ENCODE measurements at places on chromosomes 16 and 17. TPM values are rescaled to one million over a fixed set of nuclear protein-coding genes. Genes with fewer than 3 reads are reported as not detected.

NTN3 gene
- not detected for total RNA-seq

RHBDF1 gene
- 0.33 TPM for total RNA-seq

GAST gene
- not detected for total RNA-seq

MYO15A gene
- total RNA-seq: 1.2 TPM

C17orf50 gene
- not detected for total RNA-seq

ALDH3A1 gene
- total RNA-seq: 0.14 TPM

KRTAP4-5 gene
- total RNA-seq: not detected

GRCh38 chr16:76653390-76654026 is 376.3 kb downstream of the CNTNAP4 start:
- DNase-seq: no peak

- no peak for DNase-seq
These were observed 1.1 kb downstream of the METRNL start for GRCh38 chr17:83080579-83080857.

DNA sequence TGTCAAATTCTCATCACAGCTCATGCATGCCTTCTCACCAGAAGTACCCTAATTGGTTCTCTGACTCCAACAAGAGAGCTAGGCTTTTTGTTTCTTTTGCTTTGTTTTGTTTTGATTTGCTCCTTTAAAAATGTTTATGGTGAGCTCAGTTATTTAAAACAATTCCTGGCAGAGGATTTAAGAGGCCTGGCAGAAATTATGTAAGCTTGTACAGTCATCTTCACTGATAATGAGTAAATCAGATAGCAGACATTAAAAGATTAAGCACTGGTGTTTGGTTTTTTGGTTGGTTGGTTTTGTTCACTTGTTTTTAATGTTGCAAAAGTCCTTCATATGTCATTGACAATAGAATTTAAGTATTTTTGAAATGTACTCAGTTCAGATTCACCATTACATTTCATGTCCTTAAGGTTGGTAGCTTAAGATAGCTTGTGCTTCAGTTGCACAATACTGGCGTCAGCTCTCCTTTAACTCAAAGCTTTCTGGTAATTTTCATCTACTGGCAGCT is 378.9 kb downstream of the CDH13 start:
- no peak for DNase-seq

DNA sequence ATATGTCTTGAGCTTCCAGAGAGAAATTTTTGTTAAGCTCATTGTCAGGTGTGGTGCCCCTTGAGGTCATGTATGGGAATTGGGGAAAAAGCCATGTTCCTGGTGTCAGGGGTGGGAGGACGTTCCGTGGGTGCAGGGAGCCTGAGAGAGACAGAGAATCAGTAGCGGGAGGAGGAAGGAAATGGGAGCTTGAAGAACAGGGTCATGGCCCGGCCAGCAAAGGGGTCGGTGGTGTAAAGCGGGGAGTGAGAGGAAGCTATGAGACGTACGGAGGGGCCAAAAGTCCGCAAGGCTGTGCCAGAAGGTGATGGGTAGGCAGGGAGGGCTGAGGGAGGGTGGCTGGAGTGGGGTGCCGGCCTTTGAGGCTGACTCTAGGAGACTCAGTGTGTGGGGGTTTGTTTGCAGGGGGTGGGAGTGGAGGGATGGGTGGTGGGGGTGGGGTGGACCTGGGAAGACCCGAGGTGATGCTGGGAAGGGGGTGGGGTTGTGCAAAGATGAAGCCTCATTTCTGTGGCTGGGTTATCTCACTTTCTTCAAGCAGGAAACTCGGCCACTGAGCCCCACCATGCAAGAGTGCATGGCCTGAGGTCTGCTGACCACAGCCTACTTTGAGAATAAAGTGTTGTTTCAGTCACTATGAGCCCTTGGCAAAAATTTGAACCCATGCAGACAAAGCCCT is 63.6 kb downstream of the PLCG2 start:
- DNase-seq: peak; percentile 67

DNA sequence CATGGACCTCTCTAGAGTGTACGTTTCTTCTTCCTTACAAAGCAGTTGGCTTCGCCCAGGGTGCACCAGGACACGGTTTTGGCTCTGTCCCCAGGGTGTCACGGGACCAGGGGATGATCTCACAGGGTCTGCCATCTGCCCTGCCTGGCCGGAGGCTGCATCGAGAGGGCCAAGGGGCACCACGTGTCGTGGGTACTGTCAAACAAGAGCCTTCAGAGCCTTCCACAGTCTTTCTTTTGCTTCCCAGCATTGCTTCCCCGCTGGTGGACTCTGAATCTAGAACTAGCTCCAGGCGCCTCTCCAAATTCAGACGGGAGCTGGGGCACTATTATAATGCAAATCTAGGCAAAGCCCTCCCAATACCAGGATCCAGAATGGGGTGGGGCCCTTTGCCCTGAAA is 47.9 kb downstream of the MAPT start:
- no peak for DNase-seq

- DNase-seq: no peak
These were observed 183.3 kb downstream of the MSI2 start for GRCh38 chr17:57439651-57440050.

Measured in activated CD8-positive, alpha-beta memory T cell treated with anti-CD3 and anti-CD28 coated beads, Interleukin-2, amount 10 ng/mL, durations not matched to agents 7 days and 5 days (primary cell).